ENCODE measurements at places on chromosomes 6 and 20.
A peak's percentile ranks its signal among the peaks of the same experiment; 100 is the strongest.

GRCh38 chr6:146312608-146313007 lies 231.0 kb upstream of the RAB32 start:
- no peak for DNase-seq

- DNase-seq: no peak
Observed at GRCh38 chr6:87094576-87094975, 330 bp downstream of the CGA start.

- DNase-seq: no peak
Observed at GRCh38 chr6:81736428-81736827, 16.1 kb downstream of the TENT5A start.

GRCh38 chr6:22413681-22414311 lies 117.0 kb upstream of the PRL start:
- no peak for DNase-seq

DNA sequence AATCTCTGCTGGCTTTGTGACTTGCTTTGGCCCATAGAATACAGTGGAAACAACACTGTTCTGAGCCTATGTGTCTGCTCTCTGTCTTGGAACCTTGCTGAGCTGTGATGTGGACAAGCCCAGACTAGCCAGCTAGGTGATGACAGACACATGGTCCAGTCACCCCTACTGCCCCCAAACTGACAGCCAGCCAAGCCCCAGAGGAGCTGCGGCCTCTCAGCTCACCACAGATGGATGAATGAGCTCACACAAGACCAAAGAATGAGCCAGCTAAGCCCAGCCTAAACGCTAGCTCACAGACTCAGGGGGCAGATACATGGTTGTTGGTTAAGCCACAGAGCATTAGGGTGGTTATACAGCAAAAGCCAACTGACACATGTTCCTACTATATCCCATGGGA lies 4.1 kb downstream of the AARS2 start:
- no peak for DNase-seq

- no peak for DNase-seq
Observed at GRCh38 chr6:81942067-81942370, 189.5 kb upstream of the TENT5A start.

GRCh38 chr6:90266905-90267621 lies 29.6 kb downstream of the BACH2 start:
- DNase-seq: no peak

GRCh38 chr6:37695857-37696219 lies 1.8 kb downstream of the MDGA1 start:
- no peak for DNase-seq

- no peak for DNase-seq
Observed at GRCh38 chr20:63033794-63034709, 27.3 kb upstream of the BHLHE23 start.

DNA sequence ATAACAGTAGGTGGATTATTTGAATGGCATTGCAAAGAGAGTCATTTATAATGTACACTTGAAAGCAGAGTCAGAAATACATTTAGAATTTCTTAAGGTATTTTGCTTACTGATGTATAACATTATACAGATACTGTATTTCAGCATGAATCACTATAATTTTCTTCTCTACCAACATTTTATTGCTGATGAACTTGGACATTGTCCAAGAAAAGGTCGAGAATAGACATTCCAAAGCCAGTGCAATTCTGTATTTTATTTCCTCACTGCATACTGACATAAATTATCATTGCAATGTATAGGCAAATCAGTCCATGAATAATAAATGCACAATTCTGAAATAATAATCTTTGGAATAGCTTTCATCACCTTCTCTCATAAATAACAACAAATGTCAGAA lies 1420.0 kb upstream of the EYS start:
- no peak for DNase-seq

GRCh38 chr6:108156180-108156937 lies 9.5 kb upstream of the NR2E1 start:
- no peak for DNase-seq

DNA sequence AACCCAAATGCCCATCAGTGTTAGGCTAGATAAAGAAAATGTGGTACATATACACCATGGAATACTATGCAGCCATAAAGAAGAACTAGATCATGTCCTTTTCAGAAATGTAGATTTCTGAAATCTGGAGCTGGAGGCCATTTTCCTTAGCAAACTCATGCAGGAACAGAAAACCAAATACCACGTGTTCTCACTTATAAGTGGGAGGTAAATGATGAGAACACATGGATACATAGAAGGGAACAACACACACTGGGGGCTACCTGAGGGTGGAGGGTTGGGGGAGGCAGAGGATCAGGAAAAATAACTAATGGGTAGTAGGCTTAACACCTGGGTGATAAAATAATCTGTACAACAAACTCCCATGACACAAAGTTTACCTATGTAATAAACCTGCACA lies 188.9 kb upstream of the PRND start:
- no peak for DNase-seq

DNA sequence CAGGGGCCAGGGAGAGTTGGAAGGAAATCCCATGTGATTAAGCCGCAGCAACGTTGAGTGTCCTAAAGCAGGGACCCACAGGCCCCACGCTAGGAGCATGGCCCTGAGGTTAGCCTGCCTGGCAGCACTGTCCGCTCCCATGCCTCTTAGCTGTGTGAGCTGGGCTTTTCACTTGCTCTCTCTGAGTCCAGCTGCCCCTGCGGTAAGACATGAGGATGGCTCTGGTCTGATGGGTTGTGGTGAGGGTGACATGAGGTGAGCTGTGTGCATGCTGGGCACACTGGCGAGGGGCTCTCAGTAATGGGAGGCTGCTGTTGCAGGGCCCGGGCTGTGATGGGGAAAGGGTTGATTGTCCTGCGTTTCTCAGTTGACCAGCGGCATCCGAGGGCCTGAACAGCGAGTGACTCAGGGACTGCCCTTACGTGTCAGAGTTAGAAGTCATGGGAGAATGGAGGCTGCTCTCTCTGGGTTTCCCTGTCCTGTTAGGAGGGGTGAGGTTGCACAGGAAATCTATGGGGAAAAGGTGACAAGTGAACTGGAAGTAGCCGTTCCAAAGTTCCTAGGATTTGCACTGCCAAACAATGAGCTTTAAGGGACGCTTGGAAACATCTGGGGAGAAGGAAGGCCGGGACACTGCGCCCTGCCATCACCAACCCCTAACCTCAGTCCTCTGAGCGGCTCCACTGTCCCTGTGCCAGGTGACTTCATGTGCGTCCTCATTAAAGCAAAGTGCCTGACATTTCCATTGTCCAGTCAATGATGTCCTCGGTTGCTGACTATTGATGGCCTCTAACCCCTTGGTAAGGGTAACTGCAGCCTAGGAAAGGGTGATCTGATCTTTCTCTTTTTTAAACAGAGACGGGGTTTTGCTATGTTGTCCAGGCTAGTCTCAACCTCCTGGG lies 51.3 kb downstream of the ADNP start:
- DNase-seq: no peak

- peak; percentile 54 for DNase-seq
Observed at GRCh38 chr6:3159805-3160781, 2.7 kb upstream of the TUBB2A start.

GRCh38 chr20:25389858-25390537 lies 637 bp downstream of the ABHD12 start:
- peak; percentile 13 for DNase-seq

GRCh38 chr6:79404261-79404660 lies 133.0 kb downstream of the LCA5 start:
- no peak for DNase-seq

- DNase-seq: no peak
Observed at GRCh38 chr20:4601630-4602296, 119.9 kb upstream of the PRND start.

- DNase-seq: no peak
Observed at GRCh38 chr6:148987982-148988381, 241.2 kb downstream of the UST start.

DNA sequence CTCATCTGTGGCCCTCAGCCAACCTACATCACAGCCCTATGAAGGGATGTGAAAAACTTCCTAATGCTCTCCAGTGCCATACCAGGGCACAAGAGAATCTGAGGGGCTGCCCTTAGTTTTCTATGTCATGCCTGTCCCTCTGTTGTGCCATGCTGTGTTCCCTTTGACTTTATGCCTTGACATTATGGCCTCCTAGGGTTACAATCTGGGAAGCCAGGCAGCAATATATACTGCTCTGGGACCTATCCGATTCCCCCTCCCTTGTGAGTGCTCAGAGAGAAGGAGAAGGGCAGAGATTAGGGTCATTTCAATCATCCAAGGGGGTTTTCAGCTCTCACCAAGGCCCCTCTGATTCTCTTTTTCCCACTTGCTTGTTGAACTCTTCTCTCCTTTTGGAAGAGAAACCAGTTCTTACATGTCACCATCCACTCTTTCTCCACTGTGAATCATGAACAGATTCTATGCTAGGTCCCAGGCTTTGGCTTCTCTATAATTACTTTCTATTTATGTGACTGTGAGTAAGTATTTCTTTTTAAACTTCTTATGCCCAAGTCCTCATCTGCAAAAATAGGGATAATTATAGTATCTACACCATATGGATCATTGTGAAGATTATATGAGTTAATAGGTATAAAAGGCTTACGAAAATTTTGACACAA lies 14.2 kb upstream of the FRK start:
- DNase-seq: no peak

DNA sequence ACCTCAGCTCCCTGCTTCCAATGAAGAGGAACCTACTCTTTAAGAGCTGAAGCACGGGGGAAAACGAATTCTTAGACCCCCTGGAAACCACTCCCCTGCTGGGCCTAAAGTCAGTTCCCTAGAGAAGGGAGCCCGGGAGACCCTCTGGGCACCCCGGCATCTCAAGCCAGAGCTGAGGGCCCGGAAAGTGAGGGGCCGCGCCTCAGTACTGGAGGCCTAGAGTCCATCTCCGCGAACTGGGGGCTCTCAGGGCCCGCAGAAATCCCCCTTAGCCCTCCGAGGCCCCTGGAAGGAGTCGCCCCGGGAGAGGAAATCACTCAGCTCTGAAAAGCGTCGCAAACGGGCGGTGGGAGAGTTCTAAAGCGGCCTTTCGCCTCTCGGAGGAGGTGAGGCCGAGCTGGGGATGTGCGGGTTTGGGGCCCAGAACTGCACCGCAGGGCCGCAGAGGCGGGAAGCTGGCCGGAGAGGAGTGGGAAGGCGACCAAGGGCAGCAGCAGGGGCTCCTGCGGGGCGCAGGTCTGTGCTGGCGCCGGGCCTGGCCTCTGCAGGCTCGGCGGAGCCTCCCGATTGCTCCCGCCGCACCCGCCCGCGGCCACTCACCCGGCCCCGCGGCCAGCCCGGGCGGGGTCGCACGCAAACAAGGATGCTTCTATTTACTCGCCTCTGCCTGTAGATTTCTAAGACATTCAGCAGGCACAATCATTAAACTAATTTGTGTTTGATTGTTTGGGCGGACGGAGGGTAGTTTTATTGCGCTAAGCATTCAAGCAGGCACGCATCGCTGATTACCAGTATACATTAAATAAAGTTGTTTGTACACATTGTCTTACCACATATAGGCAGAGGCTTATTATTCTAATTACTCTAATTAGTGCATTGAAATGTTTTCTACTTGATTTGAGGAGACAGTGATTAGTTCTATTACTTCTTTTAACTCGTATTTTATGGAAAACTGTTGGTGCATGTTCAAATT lies 9.2 kb downstream of the POU3F2 start:
- DNase-seq: no peak

DNA sequence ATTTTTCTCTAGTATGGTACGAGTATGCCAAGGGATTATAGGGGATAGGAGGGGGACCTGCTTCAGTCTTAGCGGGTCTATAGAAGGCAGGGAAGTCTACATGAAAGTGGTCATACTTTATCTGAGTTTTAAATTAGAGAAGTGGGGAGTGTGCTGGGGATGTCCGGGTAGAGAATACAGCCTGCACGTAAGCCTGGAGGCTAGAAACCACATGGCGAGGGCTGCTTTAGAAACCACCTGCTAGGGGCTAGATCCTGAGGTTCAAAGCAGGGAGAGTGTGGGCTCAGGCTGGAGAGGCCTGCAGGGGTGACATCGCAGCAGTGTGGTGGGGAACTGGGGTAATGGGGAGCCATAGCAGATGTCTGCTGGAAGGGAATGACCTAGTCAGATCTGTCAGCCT lies 85.2 kb downstream of the VEGFA start:
- DNase-seq: no peak

GRCh38 chr6:128616342-128616741 lies 95.9 kb upstream of the PTPRK start:
- no peak for DNase-seq

GRCh38 chr20:22686097-22686496 lies 101.7 kb upstream of the FOXA2 start:
- DNase-seq: no peak

- no peak for DNase-seq
Observed at GRCh38 chr20:12047838-12048432, 130.2 kb downstream of the BTBD3 start.

GRCh38 chr6:116963972-116964371 lies 86.9 kb downstream of the RFX6 start:
- DNase-seq: no peak

- DNase-seq: no peak
Observed at GRCh38 chr20:3296261-3297078, 57.5 kb upstream of the SLC4A11 start.

DNA sequence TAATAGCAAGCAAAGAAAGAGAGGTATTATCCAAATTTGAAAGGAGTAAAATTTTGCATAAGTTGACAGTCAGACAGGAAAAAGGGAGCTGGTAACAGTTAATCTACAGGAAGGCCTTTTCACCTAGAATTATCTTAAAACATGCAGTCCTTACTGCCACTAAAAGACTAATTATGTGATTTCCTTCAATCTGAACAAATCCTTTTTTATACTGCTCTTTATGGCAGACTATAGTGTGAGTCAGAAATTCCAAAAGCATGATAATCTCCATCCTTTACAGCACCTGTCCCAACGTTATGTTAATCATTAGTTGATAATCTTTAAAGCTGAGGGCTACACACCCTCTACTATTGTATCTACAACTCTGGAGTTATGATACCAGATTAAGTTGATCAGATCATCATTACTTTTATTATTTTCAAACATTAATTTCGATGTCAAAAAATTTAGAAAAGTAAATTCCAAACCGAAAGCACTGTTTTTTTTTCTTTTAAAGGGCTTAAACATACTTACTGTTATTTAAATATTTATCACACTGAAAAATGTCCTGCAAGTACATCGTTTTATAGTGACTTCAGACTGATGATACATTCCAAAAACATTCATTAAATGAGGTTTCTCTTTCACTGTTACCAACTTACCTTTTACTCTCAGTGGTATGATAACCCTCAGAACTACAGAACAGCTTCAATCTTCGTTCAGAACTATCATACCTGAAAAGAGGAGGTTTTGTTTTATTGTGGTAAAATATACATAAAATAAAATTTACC lies 33.2 kb upstream of the AKAP7 start:
- no peak for DNase-seq
